NCI-H1694 treated with DMSO at 0.1 percent for 48 hours (cell line): ENCODE measurements at places on chromosomes 7 and 10.
A peak's percentile ranks its signal among the peaks of the same experiment; 100 is the strongest.

- no peak for DNase-seq
Observed at GRCh38 chr10:103842605-103843004, 12.8 kb downstream of the SH3PXD2A start.

DNA sequence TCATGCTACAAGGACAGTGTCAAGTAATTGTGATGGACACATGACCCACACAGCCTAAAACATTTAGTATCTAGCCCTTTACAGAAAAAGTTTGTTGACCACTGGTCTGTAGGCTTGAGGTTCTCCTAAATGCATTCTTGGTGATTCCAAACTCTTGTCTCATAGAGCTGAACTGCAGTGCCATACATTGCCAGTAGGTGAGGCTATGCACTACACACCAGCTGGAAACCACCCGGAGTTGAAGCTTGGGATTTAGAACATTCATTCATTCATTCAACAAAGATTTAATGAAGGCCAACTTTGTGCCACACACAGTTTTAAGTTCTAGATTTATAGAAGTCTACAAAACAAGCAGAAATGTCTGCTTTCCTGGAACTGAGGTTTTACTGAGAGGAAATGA, 77.3 kb upstream of the TCF7L2 start:
- DNase-seq: no peak

DNA sequence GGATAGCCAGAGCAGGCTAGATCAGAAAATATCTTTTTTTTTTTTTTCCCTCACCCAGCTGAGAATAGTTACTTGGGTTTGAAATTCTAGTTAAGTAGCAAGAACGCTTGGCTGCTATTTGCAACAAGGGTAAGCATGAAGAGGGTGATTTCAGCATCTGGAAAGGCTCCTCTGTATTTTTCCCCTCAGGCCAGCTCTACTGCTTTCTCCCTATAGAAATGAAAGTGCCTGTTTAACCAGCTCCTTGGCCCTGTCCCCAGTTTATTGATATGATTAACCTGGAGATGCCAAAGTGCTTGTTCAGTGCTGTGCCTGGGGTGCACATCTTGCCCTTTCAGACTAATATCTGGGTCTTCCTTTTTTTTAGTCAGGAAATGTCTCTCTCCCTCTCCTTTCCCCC, 37.1 kb downstream of the AP3M1 start:
- no peak for DNase-seq

GRCh38 chr7:124603066-124603465, 162.5 kb downstream of the GPR37 start:
- no peak for DNase-seq

GRCh38 chr10:133097961-133098360, 10.2 kb downstream of the ADGRA1 start:
- no peak for DNase-seq

DNA sequence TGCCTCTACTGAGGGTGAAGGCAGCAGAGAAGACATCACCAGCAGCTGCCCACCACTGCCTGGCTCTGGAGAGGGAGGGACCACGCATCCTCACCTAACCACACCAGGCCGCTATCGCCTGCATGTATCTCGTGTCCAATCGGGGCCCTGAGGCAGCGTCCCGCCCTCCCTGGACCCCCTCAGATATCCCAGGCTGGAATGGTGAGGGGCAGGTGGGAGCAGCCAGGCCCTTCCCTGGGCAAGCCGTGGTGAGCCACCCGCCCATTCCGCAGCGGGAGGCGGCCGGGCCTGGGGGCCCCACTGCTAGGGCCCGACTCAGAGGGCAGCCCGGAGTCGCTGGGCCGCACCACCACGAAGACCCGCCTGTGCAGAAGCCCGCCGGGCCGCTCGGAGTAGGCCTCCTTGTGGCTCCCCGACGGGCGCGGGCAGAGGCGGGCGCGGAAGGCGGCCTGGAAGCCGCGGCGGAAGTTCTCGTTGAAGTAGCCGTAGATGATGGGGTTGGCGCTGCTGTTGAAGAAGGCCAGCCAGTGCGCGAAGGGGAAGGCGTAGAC, 21.6 kb upstream of the PPA1 start:
- no peak for DNase-seq

- DNase-seq: no peak
Observed at GRCh38 chr10:28496481-28496961, 36.4 kb upstream of the WAC start.

DNA sequence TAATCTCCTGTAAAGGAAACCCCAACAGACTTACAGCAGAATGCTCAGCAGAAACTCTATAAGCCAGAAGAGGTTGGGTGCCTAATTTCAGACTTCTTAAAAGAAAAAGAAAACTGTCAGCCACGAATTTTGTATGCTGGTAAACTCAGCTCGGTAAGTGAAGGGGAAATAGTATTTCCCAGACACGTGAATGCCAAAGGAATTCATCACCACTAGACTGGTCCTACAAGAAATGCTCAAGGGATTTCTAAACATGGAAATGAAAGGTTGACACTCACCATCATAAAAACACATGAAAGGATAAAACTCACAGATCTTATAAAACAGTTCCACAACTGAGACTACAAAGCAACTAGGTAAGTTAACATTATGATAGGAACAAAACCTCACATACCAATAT, 68.6 kb downstream of the GLCCI1 start:
- DNase-seq: no peak

- no peak for DNase-seq
Observed at GRCh38 chr7:54179321-54180029, 362.7 kb upstream of the VSTM2A start.

GRCh38 chr7:46153951-46154787, 233.1 kb upstream of the IGFBP3 start:
- DNase-seq: no peak

- peak; percentile 55 for DNase-seq
Observed at GRCh38 chr10:69374242-69374641, 42.5 kb downstream of the TACR2 start.

- no peak for DNase-seq
Observed at GRCh38 chr7:22629056-22629455, 97.9 kb upstream of the IL6 start.

GRCh38 chr7:131111792-131112191, 215.9 kb upstream of the MKLN1 start:
- DNase-seq: no peak

GRCh38 chr10:78292250-78292981, 258.8 kb downstream of the RPS24 start:
- no peak for DNase-seq

GRCh38 chr7:35988818-35989217, 164.2 kb upstream of the EEPD1 start:
- no peak for DNase-seq

- no peak for DNase-seq
Observed at GRCh38 chr7:92809760-92810573, 26.4 kb downstream of the CDK6 start.

DNA sequence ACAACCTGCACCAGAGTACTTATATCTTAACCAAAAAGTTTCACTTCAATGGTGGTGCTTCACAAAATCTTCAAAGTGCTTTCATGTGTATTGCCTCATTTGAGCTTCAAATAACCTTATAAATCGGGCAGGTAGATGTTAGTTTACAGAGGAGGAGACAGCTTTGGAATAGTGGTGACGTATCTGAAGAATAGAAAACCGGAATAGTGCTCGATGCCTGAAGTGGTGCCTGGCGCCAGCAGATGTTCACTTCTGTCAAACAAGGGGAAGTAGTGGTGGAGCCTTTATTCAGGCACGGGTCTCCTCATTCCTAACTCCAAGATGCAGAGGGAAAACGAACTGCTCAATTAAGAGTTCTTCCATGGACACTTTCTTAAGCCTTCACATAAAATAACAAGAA, 58.1 kb downstream of the NHLRC2 start:
- DNase-seq: no peak

GRCh38 chr7:116802746-116803152, 59.6 kb upstream of the CAPZA2 start:
- DNase-seq: peak; percentile 20

- DNase-seq: no peak
Observed at GRCh38 chr10:36017137-36017536, 375.0 kb upstream of the FZD8 start.

GRCh38 chr7:24143547-24143946, 140.4 kb upstream of the NPY start:
- DNase-seq: no peak

GRCh38 chr10:11284291-11285085, 266.8 kb downstream of the CELF2 start:
- DNase-seq: no peak

GRCh38 chr7:57305192-57305748, 144.7 kb upstream of the ZNF716 start:
- DNase-seq: no peak

DNA sequence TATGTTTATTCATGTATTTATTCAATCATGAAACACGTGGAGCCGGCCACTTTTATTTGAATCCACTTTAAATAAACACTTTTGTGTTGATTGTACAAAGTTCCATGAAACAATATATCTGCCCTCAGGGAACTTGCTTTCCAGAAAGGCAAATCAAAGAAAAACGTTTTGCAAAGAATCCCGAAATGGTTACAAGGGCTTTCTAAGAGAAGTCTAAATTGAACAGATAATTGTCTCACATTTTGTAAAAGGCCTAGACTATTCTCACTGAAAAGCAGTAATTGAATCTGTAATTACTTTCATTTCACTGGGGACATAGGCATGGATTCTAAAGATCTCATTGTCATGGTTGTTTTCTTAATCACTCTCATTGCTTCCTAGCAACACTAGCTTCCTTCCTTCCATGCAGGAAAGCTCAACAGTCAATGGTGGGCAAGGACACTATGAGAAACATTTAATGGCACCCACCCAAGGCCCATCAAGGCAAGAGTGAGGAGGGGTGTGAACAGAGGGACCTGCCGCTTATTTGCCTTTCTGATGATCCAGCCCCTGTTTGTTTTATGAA, 622.4 kb upstream of the C7orf33 start:
- DNase-seq: no peak

DNA sequence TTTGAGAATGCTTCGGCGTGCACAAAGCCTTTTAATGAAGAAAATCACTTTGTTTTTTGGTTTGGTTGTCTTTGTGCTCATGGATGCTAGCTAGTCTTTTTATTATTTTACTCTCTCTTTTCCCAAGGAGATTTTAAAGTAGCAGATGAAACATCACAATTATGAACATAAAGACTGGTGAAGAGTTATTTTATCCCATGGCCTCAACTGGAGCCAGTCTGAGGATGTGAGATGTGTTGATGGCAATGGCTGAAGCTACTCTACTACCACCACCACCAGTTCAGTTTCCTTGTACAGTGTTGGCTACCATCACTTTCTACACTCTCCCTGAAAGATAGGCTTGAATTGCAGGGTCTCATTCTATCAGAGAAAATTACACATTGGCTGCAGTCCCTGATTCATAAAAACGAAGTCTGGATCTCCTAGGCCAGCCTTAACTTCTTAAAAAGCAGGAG, 494 bp upstream of the HERC4 start:
- no peak for DNase-seq
